Activated naive CD4-positive, alpha-beta T cell treated with Interleukin-2 at 50 U/mL for 16 hours (primary cell): ENCODE measurements at places on chromosomes 3 and 15.

GRCh38 chr3:23422517-23422851, 219.4 kb downstream of the UBE2E2 start:
- DNase-seq, result no peak

DNA sequence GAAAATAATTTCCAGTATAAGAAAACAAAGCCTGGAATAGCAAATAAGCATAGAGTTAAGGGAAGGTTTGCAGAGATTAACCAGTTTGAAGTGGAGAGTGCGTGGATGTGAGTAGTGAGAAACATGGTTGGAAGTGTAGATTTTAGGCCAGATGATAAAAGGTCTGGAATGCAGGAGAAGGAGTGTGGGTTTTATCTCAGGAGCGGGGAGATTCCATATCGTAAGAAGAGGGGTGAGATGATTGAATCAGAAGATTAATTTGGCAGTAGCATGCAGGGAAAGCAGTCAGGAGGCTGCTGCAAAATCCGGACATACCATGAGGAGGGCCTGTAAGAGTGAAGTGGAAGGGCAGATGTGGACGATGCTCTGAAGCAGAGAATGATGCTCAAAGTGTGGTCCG, 13.7 kb downstream of the PPARG start:
- DNase-seq, result no peak

- no peak for DNase-seq
These were observed 33.5 kb downstream of the CLDN18 start for GRCh38 chr3:138043266-138044029.

- no peak for DNase-seq
These were observed 187.5 kb downstream of the SPATA16 start for GRCh38 chr3:172953571-172953970.

- no peak for DNase-seq
These were observed 184.1 kb upstream of the MBNL1 start for GRCh38 chr3:152084441-152085158.

DNA sequence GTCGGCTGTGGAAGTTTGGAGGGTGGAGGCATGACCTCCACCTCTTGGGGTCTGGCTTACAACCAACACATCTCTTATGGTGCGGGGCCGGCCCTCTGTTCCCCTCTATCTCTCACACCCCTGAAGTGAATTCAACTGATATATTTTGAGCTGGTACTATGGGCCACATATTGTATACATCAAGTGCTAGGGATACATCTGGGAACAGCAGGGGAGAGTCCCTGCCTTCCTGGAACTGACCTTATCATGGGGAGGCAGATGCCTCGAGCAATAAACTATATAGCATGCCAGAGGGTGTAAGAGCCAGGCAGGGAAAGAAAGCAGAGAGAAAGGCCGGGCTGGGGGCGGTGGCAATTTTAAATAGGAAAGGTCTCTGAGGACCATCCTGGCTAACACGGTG, 60.4 kb upstream of the TRPM1 start:
- no peak for DNase-seq

- no peak for DNase-seq
These were observed 3.7 kb downstream of the NR2F2 start for GRCh38 chr15:96334017-96334704.

- DNase-seq, result no peak
These were observed 36.6 kb upstream of the CHL1 start for GRCh38 chr3:159974-160373.

DNA sequence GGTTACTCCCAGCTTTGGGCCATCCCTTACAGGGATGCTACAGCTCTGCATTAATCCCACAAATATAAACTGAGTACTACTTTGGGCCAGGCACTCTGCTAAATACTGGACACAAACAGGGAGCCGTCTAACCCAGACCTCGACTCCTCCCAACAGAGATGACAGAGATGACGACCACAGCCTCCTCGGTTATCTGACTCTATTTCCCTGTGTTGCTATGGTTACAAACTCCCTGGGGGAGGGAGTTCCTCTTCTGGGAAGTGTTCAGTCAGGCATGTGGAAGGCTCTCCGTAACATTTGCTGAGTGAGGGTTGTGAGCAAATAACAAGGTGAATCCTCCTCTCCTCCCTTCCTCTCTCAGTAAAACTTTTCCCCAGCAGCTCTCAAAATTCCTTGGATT, 6.7 kb upstream of the CMTM7 start:
- DNase-seq, result no peak

DNA sequence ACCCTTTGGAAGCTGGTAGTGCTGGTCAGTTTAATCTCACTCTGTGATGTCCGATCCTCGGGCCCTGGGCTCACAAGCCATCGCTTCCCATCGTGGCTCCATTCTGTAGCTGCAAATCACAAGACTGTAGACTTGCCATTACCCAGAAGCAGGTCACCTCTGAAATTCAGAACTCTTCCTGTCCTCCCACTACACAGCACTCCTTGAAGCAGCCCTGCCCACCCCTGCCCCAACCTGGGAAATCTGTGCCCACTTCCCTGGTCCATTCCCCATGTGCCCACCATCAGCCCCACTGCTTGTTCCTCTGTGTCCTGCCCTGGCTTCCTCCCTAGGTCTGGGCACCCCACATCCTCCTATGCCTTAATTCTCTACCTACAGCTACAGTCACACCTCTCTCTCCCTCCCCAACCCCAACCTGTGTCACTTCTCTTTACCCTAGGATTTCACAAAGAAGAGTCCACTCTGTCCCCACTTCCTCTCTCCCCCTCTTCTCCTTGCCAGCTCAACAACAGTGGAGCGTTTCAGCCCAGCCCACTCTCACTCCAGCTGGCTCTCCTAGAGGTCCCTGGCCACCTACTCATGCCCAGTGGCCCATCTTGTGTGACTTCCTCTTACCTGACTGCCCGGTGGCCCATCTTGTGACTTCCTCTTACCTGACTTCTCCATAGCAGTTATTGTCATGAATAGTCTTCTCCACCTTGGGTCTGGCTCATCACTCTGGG, 8.3 kb downstream of the ZNF710 start:
- DNase-seq, result no peak

DNA sequence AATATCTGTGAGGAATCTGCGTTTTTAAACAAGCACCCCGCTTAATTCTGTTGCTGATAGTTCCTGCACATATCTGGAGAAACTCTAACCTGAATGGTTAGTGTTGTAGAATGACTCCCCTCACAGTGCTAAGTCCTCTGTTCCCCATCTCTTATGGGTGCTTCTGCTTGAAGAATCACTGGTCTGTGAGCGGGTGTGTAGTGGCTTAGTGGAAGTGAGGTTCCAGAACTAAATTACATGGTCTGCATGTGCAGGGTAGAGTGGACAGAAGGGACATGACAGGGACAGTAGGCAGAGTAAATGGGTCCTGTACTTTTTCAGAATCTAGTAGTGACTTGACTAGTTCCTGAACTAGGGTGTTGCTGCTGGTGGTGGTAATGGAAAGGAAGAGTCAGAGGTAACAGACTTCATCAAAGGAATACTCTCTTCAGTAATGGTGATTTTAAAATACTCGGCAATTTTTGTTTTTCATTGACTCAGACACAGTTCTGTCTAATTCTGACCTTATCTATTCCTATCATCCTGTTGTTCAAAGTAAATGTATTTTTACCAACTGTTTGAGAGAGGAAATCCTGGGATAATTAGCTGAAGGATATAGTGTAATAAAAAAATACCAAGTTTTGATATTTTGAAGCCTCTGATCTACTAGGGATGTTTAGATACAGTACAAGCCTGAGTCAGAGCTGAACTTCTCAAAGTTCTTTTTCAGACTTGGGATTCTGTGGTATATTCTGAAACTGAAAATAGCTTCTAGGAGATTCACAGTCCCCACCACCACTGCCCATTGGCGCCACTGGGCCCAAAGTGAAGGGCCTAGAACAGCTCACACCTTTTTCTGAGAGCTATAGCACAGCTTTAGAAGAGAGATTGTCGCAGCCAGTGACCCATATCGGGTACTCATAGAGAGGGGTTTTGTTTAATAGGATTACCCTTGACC, 55.5 kb downstream of the FNDC3B start:
- DNase-seq, result peak; percentile 15

DNA sequence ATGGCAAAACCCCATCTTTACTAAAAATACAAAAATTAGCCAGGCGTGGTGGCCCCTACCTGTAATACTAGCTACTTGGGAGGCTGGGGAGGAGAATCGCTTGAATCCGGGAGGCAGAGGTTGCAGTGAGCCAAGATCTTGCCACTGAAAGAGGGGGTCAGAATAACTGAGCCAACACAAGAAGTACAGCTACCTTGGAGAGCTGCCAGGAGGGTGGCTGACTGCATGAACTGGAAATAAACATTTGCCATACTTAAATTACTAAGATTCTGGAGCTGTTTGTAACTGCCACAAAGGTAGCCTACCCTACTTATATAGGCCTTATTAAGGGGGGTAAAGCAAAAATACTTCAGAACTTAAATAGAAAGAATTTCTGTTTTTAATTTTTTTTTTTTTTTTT, 15.4 kb upstream of the PIK3CB start:
- DNase-seq, result no peak

GRCh38 chr3:194900854-194901522, 215.3 kb downstream of the FAM43A start:
- DNase-seq, result no peak

DNA sequence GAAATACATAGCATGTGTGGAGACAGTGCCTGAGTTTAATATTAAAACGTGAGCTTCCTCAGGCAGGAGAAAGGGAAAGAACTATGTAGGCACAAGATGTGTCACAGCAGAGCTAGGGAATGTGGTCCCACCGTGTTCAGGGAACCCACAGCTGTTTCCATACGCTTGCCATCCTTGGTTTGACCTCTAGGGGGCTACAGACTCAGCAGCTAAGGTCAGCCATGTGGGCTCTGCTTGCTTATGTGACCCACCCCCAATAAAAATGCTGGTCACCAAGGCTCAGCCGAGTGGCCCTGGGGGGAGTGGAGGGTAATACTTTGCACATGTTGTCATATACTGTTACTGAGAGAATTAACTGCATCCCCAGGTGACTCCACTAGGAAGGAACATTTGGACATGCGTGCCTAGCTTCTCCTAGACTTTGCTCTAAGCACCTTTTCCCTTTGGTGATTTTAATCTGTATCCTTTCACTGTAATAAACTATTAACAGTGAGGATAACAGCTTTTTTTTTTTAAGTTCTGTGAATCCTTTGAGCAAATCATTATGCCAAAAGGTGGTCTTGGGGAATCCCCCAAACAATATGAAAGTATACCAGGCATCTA, 3.3 kb downstream of the TUBGCP5 start:
- peak; percentile 54 for DNase-seq

DNA sequence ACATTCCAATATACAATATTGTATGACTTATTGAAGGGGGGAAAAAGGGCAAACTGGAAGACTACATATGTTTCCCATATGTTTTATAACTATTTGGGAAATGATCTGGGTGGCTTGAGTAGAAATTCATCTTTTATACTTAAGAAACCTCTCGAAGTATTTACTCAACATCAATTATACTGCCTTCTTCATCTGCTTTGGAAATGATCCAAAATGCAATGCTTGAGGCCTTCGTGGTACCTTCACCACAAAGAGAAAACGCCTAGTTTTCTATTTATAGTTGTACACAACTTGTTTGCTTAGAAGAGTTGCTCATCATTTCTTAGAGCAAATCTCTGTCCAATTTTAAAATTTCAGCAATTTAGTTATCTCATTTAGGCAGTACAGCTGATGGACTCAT, 18.8 kb downstream of the ACKR4 start:
- no peak for DNase-seq

GRCh38 chr3:135261214-135261775, 466.2 kb downstream of the EPHB1 start:
- DNase-seq, result no peak

DNA sequence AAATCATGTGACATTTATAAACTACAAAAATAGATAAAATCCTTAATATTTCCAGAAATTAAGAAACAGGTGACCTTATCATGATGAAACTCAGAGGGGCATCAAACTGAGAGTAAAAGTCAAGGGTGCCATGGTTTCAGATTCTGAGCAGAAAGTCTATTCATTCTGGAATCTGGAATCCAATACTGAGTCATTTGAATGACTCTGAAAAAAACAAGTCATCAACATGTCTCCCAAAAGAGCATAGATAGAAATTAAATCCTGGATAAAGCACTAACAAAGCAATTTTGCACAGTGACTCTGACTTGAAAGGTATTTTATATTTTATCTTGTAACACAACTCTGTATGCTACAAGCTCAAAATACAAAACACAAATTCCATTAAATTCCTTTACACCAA, 23.4 kb downstream of the STAC start:
- no peak for DNase-seq

- no peak for DNase-seq
These were observed 44.2 kb upstream of the DCBLD2 start for GRCh38 chr3:98945666-98946065.

- peak; percentile 49 for DNase-seq
These were observed 235.1 kb downstream of the UACA start for GRCh38 chr15:70528270-70528706.

- DNase-seq, result no peak
These were observed 8.9 kb downstream of the CISH start for GRCh38 chr3:50602595-50603191.

GRCh38 chr3:183313351-183313750, 60.3 kb downstream of the B3GNT5 start:
- no peak for DNase-seq
